Hepatocyte (in vitro differentiated cells): ENCODE measurements at places on chromosomes 6 and 20. TPM values are rescaled to one million over a fixed set of nuclear protein-coding genes. Genes with fewer than 3 reads are reported as not detected.

Gene DTD1
- 30.1 and 32.9 TPM in 2 replicates for polyA plus RNA-seq

Gene ZBTB22
- 23.2 and 23.8 TPM in 2 replicates for polyA plus RNA-seq

Gene SLC17A1
- 2.2 and 4.0 TPM in 2 replicates for polyA plus RNA-seq

Gene MICB
- polyA plus RNA-seq = 0.11 and 0.44 TPM in 2 replicates

Gene GPR63
- 1.9 and 2.4 TPM in 2 replicates for polyA plus RNA-seq

Gene SPATS1
- polyA plus RNA-seq = not detected in 2 replicates

Gene TSBP1
- not detected in 2 replicates for polyA plus RNA-seq

Gene ECT2L
- polyA plus RNA-seq = 0.04 TPM in 1 of 2 replicates, not detected in the other

Gene EPPIN
- polyA plus RNA-seq = not detected in 2 replicates

Gene OPRL1
- 0.50 and 0.90 TPM in 2 replicates for polyA plus RNA-seq

Gene ARFGEF3
- 0.83 and 1.1 TPM in 2 replicates for polyA plus RNA-seq

Gene OR5V1
- polyA plus RNA-seq = not detected in 2 replicates

Gene FOXA2
- polyA plus RNA-seq = 13.3 and 17.5 TPM in 2 replicates

Gene RBM38
- polyA plus RNA-seq = 15.6 and 19.6 TPM in 2 replicates

Gene ADGRF5
- polyA plus RNA-seq = 0.70 and 1.0 TPM in 2 replicates

Gene RAMACL
- 1.1 and 2.9 TPM in 2 replicates for polyA plus RNA-seq

Gene KCNK17
- polyA plus RNA-seq = not detected in 2 replicates

Gene C20orf141
- polyA plus RNA-seq = 0.68 TPM in 1 of 2 replicates, not detected in the other

Gene SLC22A16
- not detected in 2 replicates for polyA plus RNA-seq

Gene RIPPLY2
- polyA plus RNA-seq = 0.91 TPM in 1 of 2 replicates, not detected in the other

Gene WFDC12
- not detected in 2 replicates for polyA plus RNA-seq
